HFFc6 (cell line): ENCODE measurements at places on chromosomes 6 and 20. TPM values are rescaled to one million over a fixed set of nuclear protein-coding genes. Genes with fewer than 3 reads are reported as not detected.

GRCh38 chr20:46963196-46963529 lies 68.5 kb downstream of the EYA2 start:
- no peak for DNase-seq

GRCh38 chr6:7636151-7636550 lies 46.2 kb downstream of the SNRNP48 start:
- DNase-seq = no peak

GRCh38 chr6:143743301-143744166 lies 65.8 kb downstream of the PHACTR2 start:
- no peak for DNase-seq

- peak; percentile 89 for DNase-seq
Measured at GRCh38 chr6:34235307-34236130, 1.2 kb upstream of the HMGA1 start.

DNA sequence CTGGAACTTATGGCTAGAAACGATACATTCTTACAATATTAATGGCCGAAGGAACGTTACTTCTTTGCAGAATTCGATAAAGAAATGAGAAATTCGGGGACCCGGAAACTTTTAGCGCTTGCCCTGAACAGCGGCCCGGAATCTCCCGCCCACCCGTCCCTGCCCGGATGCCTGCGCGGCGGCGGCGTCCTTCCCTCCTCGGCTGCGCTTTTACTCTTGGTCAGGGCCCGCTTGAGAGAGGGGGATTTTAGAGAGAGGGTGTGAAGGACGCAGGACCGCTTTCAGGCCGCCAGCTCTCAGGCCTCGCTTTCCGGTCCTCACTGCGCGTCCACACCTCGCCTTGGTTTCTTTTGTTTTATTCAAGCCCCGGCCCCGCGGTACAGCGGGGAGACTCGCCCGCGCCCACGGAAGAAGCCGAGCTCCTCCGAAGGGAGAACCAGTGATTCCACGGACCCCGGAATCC lies 243.7 kb downstream of the ARID1B start:
- peak; percentile 39 for DNase-seq

GRCh38 chr6:65709099-65709830 lies 2.2 kb upstream of the EYS start:
- DNase-seq = no peak

PRRT1 gene
- 3.2 to 5.0 TPM (median 3.7 TPM) in 3 replicates for total RNA-seq

HTR1B gene
- 0.22 to 0.85 TPM (median 0.56 TPM) in 3 replicates for total RNA-seq

GRCh38 chr20:40744072-40744817 lies 55.2 kb upstream of the MAFB start:
- DNase-seq = no peak

GRCh38 chr20:62618611-62619529 lies 23.4 kb upstream of the SLCO4A1 start:
- DNase-seq = no peak

BNIP5 gene
- not detected in 3 replicates for total RNA-seq

- DNase-seq = peak; percentile 56
Measured at GRCh38 chr20:20360464-20360863, 7.4 kb upstream of the INSM1 start.

CGAS gene
- total RNA-seq = 2.9 to 5.3 TPM (median 4.8 TPM) in 3 replicates

SULF2 gene
- total RNA-seq = 0.20 to 2.3 TPM (median 0.35 TPM) in 3 replicates

GRCh38 chr6:125293587-125293986 lies 8.2 kb downstream of the HDDC2 start:
- DNase-seq = no peak

DNA sequence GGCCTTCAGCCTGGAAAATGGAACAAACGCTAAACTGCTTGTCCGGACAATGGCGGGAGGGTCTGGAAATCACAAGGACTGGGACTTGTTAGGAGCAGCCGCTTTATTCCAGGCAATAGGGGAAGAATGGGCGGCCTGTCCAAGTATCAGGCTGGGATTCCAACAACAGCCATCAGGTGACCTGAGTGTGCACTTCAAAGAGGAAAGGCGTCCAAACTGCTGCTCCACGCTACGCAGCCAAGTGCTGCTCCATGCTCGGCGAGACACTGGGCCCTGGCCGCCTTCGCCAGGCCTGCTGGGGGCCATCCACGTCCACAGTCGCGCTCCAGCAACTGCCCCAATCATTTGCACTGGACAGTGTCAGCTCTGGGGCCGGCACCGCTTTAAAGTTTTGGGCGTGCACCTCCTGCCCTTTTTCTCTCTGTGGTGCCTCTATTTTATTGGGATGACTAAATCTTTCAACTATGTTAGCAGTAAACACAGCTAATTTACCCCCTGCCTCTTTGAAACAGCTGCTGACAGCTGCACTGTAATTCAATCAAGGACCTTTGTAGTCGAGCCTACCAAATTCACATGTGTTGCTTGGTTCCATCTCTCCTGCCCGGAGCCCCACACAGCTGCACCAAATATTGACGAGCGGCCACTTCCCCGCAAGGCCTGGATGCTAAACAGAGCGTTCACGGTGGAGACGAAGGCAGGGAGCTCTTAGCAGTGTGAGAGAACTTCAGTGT lies 98.3 kb downstream of the BMP7 start:
- DNase-seq = no peak

- no peak for DNase-seq
Measured at GRCh38 chr6:36445621-36446020, 2.8 kb downstream of the KCTD20 start.
